ENCODE measurements at places on chromosomes 3 and 15.

DNA sequence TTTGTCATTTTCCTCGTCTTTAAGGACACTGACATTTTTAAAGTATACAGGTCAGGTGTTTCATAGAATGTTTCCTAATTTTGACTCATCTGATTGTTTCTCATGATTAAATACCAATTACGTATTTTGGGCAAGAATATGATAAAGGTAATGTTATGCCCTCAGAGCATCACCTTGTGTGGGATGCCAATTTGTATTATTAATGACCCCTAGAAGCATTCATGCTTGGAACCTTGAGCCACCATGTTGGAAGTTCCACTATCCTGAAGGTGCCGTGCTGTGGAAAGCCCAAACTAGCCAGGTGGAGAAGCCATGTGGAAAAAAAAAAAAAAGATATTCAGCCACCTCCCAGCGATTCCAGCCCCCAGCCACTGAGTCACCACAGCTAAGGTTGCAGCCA lies 19.1 kb upstream of the B4GALT4 start:
- no peak for DNase-seq

DNA sequence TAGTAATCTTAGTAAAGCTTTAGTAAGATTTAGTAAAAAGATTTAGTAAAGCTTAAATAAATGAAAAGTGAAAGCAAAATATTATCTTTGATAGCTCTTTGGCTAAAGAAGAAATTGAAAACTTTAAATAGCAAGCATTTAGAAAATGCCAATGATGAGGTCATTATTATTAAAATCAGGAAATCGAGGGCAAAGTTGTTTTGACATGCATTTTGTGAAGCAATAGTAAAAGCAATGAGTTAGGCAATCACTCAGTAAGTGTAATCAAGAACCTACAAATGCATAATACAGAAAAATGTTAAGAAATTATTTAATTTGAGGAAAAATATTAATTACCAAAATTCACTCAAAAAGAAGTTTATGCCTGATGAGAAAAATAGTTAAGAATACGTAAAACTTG lies 280.3 kb upstream of the MME start:
- DNase-seq, result no peak

DNA sequence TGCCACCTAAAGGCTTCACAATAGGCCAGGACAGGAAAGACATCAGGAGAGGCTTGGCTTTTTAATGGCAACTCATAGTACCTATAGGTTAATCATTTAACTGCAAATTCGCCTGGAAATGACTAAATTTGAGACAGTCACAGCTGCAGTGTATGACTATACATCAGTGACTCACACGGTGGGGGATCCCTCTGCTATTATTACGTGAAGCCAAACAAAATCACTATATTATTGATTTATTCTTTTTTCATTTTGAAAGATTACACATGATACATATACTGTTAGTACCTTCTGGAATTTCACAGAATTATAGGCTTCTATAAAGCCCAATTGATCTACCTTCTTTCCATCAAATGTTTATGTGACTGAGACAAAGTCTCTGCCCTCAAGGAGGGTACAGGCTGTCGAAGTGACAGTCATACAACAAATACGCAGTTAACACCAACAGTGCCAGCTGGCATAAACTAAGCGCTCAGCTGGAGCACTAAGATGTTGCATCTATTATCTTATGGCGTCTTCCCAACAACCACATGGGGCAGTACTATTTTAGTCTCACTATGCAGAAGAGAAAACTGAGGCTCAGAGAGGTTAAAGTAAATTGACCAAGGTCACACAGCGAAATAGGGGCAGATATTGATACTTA lies 82.0 kb upstream of the LMOD3 start:
- DNase-seq, result no peak

GRCh38 chr3:129036222-129037092 lies 24.1 kb upstream of the GP9 start:
- no peak for DNase-seq

DNA sequence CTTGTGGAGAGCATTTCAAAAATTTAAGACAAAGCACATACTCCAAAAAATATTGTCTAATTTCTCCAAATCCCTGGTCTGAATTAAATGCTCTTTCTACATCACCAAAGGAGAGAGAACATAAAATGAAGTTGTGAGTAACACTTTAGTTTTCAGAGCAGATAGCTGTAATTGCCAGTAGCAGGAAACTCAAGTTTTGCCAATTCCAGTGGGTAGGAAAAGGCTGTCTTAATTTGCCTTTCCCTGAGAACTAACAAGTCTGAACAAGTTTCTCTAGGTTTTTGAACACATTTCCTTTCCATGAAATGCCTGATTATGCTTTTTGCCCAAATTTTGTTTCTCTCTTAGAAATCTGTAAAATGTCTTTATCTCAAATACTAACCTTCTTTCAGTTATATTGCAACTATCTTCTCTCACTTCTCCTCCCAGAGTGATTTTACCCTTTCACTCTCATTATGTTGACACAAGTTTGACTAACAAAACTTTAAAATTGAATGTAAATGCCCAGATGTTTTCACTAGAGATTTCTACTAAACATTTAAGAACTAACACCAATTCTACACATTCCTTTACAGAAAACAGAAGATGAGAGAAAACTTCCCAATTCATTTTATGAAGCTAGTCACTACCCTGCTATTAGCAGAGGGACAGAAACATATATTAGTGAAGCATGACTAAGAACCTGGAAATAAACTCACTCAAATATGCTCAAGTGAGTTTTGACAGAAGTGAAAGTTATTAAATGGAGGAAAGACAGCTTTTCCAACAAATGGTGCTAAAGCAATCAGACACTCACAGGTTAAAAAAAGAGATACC lies 38.4 kb downstream of the RFX7 start:
- no peak for DNase-seq

GRCh38 chr3:130341388-130341787 lies 4.1 kb upstream of the COL6A5 start:
- DNase-seq, result no peak

DNA sequence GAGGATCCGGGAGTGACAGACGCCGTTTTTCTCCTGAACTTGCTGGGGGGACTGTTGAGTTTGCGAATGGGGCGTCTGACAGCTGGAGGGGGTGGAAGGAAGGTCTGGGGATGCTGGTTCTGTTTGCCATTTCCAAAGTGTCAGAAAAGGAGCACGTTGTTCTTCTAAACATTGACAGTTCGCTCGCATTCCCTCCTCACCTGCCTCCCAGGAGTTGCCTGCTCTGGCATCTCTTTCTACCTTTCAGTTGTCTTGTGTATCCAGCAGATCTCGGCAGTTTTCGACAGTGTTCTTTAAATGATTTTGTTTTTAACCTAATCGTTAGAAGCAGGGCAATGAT lies 829 bp downstream of the SELENOT start:
- no peak for DNase-seq

DNA sequence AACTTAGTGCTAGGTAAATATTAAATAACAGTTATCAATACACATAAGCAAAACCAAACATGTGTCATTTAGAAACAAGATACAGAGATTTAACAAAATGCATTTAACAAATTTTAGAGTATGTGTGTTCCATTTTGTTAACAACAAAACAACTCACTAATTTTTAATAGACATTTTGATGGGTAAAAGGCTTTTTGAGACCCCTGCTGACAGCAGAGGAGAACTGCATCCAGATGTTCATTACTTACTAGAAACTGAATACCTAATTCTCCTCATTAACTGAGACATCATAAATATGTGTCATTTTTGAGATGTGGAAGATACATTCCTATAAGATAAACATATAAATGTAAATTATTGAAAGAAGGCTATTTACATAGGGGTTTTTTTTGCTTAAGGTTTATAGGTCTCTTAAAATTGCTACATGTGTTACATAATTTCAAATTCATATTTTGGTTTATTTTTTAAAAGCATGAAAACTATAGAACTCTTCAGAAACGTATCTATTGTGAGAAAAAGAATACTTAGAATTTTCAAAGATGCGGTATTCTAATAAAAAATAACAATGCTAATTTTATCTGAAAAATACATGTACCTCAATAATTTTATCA lies 1009.8 kb downstream of the TUSC7 start:
- DNase-seq, result no peak

- DNase-seq, result no peak
Measured at GRCh38 chr3:194937882-194938321, 252.2 kb downstream of the FAM43A start.

DNA sequence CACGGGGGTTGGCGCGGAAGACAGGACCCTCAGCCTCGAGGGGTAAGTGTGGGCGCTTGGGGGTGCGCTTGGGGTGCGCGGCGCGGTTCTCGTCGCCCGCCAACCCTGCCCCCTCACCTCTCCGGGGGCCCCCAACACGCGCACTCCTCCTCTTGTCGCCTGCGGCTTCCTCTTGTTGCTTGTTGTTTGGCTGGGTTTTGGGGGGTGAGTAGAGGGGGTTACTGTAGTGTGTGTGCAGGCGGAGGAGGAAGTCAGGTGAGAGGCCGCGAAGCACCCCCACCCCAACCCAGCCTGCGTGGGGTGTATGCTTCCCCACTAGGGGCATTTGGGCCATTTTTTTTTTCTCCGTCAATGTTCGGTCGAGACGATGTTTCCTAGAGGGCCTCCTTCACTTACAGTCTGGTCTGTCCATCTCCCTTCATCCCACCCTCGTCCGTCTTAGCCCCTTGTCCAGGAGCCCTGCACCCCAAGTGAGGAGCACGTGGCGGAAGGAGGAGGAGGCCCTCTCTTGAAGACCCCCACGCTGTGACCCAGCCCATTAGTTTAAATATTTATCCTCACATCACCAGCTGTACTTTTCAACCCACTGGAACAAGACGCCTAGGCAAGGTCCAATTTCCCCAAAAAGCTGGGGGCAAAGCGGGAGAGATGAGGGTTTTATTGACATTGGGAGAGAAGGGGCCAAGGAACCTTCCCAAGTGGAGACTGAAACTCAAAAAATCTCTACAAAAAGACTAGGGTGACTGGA lies 20.4 kb upstream of the SATB1 start:
- peak; percentile 54 for DNase-seq

DNA sequence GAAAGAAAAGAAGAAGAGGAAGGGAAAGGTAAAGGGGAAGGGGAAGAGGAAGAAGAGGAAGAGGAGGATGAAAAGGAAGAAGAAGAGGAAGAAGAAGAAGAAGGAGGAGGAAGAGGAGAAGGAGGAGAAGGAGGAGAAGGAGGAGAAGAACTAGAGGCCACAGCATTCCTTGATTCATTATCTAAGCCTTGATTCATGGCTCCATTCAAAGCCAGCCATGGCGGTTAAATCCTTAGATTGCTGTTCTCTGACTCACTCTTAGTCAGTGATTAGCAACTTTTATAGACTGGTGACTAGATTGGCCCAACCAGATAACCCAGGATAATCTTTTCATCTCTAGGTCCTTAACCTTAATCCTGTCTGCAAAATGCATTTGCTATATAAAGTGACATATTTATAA lies 47.6 kb downstream of the OSTN start:
- DNase-seq, result no peak

DNA sequence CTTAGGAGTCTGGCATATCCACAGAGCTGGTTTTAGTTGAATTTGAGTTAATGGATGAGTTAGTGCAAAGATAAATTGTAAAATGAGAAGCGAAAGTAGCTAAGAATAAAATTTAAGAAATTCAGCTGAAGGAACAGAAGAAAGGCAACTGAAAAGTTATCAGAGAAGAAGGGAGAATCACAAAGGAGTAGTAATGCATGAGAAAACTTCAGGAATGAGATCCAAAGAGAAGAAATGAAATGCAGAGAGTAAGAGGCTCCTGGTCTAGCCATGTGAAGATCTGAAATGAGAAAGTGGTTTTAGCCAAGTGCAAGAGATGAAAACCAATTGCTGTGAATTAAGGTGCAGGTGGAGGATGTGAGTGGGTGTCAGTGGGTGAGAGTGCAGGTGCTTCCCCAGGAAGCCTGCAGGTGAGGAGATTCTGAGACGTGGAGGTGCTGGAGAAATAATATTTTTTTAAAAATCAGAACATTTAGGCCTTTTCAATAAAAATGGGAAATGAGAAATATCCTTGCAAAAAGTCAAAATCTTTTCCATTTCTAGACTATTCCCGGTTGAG lies 18.5 kb downstream of the KBTBD8 start:
- DNase-seq, result no peak

DNA sequence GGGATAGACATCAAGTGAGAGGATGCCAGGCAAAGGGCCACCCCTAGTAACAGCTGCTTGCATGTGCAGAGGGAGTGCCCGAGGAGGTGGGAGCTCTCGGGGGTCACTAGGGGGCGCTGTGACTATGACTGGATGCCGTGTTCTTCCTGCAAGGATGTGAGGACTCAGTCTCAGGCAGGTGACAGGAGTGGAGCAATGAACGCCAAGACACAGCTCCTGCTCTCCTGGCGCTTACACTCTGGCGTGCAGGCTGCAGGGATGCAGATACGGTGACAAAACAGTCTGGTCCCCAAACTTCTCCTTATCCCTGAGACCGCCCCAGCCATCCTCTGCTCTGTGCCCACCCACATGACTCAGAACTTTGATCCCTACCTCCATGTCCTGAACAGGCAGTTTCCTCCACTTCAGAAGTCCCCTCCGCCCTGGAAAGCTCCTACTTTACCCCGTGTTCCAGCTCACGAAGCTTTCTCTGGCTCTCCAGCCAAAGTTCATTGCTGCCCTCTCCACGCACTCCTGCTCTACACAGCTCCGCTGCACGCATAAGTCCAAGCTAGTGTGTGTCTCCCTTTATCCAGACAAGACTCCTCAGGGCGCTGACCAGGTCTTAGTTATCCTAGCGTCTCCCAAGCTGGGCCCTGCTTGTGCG lies 14.7 kb downstream of the RHOV start:
- peak; percentile 88 for DNase-seq

DNA sequence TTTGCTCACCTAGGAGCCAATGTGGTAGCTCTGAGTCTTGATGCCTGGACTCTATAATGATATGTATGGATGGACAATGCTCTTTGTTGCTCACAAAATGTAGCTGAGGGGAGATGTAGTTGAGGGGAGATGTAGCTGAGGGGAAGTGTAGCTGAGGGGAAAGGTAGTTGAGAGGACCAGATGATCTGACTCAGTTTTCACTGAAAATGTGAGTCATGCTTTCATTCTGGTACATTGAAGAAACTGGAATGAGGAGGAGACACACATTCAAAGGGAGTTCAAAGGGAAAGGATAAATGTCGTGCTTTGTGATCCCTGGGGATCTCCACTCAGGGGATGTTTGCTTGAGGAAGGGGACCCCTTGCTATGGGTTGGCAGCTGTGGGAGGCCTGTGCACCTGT lies 302.9 kb upstream of the TRIM42 start:
- DNase-seq, result no peak

GRCh38 chr15:58224068-58224467 lies 85.9 kb downstream of the AQP9 start:
- no peak for DNase-seq

DNA sequence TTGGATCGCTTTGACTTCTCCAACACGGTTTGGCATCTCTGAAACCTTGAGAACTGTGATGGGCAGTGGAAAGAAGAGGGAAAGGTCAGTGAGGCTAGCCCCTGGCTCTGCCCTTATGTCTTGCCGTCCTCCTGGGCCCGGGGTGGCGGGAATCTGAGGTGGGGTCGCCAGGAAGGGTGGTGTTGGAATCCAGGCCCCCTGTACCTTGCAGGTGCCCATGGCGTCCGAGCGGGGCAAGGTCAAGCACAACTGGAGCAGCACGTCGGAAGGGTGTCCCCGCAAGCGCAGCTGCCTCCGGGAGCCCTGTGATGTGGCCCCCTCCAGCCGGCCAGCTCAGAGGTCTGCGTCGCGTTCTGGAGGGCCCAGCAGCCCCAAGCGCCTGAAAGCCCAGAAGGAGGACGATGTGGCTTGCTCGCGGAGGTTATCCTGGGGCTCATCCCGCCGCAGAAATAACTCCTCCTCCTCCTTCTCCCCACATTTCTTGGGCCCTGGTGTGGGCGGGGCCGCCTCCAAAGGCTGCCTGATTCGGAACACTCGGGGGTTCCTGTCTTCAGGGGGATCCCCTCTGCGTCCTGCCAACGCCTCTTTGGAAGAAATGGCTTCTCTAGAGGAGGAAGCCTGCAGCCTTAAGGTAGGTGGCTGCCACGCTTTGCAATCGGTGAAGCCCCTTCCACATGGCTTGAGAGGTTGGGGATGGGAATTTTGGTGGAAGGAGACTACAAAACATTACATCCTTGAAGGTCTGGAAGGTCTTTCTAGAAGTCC lies 907 bp downstream of the TATDN2 start:
- DNase-seq, result peak; percentile 79

Data from stimulated activated CD4-positive, alpha-beta T cell treated with anti-CD3 and anti-CD28 coated beads, Interleukin-12 subunit alpha, Interleukin-12 subunit beta, amount 100 ng/mL, for 24 hours (primary cell).